ENCODE measurements at places on chromosomes 5 and 9. TPM values are rescaled to one million over a fixed set of nuclear protein-coding genes. Genes with fewer than 3 reads are reported as not detected.

DNA sequence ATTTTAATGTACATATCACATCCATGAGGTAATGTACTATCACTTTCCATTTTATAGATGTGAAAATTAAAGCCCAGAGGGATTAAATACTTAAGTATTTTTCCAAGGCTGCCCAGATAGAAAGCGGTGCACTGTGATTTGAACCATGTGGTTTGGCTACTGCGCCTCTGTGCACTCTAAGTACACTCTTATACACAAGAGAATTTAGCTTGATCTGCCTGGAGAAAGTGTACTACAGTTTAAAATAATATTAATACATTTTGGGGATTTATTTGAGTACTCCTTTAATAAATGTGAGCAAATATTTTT lies 360.4 kb upstream of the ACTBL2 start:
- no peak for DNase-seq

The CDC25C gene
- 45.8 TPM for total RNA-seq

The GPX8 gene
- 132 TPM for total RNA-seq

DNA sequence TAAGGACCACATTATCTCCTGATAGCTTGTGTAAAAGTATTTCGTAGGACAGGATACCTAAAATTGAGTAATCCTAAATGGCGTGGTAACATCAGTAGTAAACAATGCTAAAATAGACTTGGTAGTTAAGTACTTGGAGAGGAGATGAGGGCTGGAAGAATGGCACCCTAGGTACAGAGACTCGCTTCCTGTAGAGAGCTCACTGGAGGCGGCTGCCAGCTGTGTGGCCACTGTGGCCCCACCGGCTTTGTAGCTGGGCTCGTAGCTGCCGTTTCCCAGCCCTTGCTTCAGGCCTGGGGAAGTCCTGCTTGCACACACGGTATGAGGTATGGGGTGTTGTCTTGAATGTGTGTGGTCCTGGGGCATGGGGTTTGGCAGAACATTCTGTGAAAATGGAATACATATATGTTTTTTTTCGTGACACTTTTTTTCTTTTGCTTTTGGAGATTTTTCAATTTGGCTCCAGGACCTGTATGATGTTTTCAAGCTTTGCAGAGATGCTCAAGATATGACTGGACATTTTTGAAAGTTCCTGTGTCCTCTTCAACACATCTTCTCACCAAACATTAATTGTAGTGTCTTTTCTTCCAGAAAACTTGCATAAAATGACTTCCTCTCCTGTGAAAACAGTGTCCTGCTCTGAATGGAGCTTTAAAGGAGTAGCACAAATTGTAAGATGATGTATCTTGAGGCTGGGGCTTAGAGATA lies 58.0 kb downstream of the RCL1 start:
- DNase-seq, result peak; percentile 17

The TTC1 gene
- 45.2 TPM for total RNA-seq

The CTSV gene
- 52.2 TPM for total RNA-seq

- peak; percentile 5 for DNase-seq
Observed at GRCh38 chr9:71966601-71967000, 55.2 kb downstream of the C9orf85 start.

GRCh38 chr9:86978413-86978812 lies 31.1 kb upstream of the GAS1 start:
- no peak for DNase-seq

DNA sequence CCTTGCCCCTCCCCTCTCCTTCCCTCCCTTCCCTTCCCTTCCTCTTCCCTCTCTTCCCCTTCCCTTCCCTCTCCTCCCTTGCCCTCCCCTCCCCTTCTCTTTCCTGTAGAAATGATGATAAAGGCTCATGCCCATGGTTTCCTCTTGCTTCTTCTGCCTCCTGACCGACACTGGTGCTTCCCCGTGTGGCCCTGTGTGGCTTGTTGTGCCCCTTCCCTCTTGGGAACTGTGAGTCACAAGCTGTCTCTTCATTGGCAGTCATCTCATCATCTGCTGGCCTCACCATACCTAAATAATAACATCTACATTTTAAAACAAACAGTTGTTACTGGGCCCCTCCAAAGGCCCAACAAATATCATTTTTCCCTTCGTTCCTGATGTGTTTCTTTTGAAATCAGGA lies 11.7 kb upstream of the CARNMT1 start:
- DNase-seq, result no peak

DNA sequence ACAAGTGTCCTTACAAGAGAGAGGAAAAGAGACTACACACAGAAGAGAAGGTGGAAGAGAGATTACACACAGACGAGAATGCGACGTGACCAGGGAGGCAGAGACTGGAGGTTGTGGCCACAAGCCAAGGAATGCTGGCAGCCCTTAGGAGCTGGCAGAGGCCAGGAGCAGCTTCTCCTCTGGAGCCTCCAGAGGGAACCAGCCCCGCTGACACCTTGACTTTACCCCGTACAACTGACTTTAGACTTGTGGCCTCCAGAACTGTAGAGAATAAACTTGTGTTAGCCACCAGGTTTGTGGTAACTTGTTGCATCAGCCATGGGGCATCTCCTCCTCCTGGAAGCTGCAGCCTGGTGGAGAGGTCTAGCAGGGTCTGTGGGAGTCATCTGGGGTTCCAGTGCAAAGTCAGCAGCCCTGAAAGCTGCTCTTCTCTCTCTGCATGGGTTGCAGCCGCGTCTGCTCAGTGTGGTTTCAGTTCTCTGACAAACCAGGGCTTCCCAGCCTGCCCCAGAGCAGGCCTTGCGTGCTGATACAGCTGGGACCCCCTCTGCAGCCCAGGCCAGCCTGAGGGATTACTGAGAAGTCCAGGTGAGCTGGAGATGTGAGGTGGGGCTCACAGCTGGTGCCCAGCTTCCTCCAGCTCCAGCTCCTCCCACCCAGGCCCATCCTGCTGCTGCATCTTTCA lies 30.8 kb upstream of the CNOT6 start:
- DNase-seq, result no peak

The PRR16 gene
- total RNA-seq, result not detected

The DOCK2 gene
- 1.1 TPM for total RNA-seq

The STPG3 gene
- total RNA-seq, result not detected

GRCh38 chr5:172833686-172834414 lies at the start of gene ERGIC1:
Gene ERGIC1, plus strand, starts transcription at chr5:172834251. Its CDS starts 163 bp downstream, at chr5:172834414.
- DNase-seq, result peak; percentile 86

GRCh38 chr5:103587185-103587748 lies 24.7 kb upstream of the NUDT12 start:
- DNase-seq, result peak; percentile 11

The MBLAC2 gene
- total RNA-seq, result 5.1 TPM

DNA sequence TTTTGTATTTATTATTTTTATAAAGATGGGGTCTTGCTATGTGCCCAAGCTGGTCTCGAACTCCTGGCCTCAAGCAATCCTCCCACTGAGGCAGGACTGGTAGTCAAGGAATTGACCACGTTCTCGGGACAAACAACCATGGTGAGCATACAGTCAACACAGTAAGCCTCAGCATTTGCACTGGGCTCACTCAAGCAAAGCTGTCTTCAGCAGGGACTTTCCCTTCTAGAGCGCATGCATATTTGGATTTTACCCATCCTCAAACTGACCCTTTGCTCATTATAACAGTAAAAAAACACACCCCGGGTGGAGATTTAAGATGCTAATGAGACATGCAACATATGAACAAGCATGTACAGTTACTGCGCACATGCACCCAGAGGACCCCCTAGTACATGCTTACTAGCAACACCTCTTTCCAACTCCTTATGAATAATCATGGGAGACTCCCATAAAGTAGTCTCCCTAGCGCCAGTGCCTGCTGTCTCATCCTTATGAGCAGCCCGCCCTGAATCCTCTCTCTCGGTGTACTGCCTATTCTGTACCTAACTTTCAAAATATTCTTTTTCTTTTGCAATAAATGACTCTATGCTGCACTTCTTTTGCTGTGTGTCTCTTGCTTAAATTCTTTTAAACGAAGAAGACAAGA lies 41.5 kb downstream of the C5orf22 start:
- no peak for DNase-seq

The UGT3A1 gene
- 5.6 TPM for total RNA-seq

DNA sequence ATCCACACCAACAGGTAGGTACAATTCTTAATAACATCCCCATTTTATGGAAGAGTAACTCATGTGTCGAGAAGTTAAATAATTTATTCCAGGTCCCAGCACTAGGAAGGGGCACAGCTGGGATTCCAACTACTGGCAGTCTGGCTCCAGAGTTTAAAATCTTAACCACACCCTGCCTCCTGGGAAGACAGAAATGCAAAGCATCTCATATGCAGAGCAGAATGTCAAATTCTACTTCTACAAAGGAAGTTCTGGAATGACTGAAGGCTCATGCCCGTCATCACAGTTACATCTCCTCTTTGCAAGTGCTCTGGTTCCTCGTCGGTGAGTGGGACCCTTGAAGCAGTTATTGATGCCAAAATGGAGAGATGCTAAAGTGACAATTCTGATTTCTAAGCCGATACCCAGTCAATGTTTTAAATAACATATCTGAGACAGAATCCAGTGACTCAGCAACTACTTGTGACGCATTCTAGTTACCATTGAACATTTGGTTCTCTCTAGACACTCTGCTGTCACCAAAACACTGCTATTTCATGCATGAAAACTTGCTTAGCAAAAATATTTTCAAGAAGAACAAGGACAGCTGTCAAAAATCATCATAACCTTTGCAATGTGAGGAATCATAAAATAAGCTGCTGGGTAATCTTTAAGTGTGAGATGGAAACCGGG lies 412.7 kb downstream of the CTNND2 start:
- no peak for DNase-seq

DNA sequence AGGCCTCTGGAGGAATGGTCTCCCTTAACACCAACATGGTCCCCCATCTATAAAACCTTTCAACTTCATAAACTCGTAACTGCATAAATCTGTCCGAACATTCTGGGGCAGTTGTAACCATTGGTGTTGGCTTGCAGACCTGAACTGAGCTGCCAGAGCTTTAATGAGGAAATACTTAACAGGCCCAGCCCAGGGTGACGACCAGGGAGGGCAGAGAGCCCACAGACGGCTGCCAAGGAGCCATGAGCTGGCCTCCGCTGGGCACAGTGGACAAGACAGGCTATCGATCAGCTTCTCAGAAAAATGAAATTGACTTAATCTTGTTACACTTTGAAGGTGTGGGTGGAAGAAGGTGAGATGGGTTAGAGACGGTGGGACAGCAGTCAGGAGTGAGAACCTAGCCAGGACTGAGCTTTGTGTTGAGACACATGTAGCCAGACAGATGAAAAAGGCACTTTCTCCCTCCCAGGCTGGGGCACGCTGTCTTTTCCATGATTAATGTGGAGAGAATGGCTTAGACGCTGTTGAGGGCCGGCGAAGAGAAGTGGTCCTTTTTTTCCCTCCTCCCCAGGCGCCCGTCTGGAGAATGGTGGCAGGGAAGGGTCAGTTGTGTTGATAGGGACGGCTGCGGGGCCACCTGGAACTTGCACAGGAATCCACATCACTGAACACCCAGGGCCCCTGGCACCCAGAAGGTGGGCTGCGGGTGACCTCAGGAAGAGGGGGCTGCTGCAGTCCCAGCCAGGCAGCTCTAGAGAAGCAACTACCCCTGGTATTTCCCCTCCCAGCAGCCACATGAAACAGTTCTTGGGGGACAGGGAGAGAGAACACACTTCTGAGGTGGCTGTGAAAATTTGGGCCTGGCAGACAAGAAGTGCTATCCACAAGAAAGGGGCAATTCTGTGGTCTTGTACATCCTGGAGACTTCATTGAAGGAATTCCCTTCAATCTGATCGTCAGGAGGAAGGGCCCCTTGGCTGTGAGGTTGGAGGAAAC lies 27.3 kb upstream of the TCOF1 start:
- DNase-seq, result no peak

- DNase-seq, result no peak
Observed at GRCh38 chr5:83701886-83702285, 18.8 kb downstream of the HAPLN1 start.

DNA sequence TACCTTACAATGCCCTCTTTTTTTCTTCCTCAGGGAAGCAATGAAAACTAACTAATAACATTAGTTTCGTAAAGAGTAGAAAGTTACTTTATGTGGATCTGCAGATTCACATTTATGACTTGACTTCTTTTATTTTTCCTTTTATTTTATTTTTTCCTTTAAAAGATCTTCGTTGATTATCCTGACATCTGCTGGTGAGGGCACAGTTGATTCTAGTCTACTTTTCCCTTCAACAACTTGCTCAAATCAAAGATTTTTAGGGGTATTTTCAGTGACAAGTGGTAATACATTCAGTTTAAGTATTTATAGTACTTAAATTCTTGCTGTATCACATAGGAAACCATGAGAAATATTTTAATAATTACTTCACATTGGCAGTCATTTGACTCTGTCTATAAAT lies 4.9 kb downstream of the EDIL3 start:
- DNase-seq, result no peak

The GFI1B gene
- not detected for total RNA-seq

DNA sequence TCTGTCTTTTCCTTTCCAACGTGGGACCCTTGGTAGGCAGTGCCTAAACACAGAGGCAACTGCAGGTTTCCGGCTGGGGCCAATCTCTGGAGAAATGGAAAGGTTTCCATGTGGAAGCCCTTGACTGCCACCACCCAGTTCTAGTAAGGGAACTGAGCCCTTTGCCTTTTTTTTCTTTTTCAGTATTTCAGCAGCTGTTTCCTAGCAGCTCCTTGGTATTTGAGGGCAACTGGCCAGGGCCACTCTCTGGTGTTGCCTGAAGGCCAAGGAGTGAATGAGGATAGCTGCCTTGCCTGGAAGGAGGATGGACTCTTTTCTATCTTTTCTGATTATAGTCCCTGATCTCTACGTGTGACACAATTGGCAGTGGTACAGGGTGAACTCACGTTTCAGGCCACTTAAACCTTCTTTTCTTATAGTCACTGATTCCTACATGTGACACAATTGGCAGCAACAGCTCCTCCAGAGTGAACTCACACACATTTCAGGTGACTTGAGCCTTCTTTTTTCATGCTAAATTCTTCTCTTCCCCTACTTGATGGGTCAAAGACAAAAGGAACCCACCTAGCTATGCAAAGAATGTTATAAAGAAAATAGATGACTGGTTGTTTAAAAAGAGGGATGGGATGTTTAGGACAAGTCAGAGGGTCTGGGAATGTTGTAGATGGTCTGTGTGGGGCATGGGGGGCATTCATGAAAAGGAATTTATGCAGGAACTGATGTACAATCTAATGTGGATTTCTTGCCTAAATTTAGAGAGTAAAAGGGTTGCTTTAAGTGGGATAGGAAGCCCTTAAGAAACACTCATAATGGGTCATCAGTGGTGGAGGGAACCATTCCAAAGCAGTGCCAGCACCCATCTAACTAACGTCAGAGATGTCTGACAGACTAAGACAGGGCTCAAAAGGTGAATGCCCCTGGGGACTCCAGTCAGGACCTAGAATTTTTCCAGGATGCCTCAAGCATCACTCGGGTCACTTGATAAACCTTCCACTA lies 190.1 kb downstream of the TMEM232 start:
- peak; percentile 23 for DNase-seq

DNA sequence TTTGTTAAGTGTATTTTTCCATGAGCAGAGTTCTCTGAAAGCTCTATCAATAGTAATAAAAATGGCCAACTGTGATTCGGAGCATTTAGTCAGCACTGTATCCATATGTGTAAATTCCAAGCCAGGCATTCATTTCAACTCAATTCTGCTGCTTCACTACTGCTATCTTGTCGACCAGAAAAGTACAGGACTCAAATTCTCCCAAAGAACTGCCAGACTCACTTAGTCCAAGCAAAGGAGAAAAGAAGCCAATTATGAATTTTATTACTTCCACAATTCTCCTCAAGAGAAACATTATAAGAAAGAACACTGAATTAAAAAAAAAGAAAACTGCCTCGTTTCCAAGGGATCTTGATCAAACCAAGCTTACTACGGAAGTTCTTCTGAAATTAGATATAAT lies 906.3 kb upstream of the DMAC1 start:
- DNase-seq, result no peak

GRCh38 chr5:119200795-119201194 lies 129.9 kb downstream of the DMXL1 start:
- no peak for DNase-seq

GRCh38 chr9:77810637-77811119 lies 162.6 kb upstream of the GNA14 start:
- DNase-seq, result no peak

The REEP2 gene
- total RNA-seq, result 17.4 TPM
